HEK293T (cell line): ENCODE measurements at places on chromosomes 6 and 20.

DNA sequence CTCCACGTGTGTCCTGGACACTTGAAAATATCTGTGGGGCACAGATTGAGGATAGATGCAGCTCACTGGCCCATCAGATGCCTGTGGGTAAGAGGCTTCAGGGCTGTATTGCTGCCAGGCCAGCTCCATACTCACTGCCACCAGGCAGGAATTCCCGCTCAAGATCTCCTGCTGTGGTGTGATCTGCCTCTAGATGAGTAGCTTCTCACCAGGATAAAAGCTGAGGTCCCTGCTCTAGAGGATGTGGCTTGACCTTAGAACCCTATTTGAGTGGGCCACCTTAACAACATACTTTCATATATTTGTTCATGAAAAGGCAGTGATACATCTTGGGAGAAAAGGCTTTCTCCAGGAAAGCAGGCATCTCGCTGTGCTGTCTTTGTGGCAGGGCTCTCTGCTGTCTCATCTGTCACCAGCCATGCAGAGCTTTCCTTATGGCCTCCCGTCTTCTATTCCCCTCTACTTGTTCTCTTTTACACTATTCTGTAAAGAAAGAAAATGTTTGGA lies 165.7 kb upstream of the RNF217 start:
- no peak for DNase-seq

DNA sequence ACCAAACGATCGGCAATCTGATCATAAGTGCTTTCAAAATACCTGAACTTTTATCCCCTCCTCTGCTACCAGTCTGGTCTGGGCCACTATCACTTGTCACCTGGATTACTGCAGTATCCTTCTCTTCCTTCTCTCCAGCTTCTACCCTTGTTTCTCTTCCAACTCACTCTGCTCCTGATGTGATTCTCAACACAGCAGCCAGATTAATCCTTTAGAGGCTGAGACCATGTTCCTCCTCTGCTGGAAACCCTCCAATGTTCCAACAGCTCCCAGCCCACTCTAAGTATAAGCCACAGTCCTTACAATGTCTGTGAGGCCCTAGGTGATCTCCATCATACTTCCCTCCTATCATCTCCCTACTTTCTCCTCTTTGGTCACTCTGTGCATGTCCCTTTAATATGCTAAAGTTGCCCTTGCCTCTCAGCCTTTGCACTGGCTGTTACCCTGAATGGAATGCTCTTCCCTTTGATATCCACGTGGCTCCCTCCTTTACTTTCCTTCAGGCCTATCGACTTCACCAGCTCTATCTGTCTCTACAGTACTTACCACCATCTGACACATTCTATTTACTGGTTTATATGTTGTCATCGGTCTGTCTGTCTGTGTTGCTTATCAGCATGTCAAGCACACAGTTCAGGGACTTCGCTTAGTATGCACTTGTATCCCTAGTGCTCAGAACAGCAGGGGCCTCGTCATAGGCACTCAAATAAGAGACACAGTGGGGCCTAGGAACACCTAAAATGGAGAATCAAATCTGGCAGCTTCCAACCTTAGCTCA lies 35.0 kb upstream of the RNF24 start:
- DNase-seq = no peak

- no peak for DNase-seq
These were observed 25.1 kb downstream of the ZNF133 start for GRCh38 chr20:18313411-18313810.

DNA sequence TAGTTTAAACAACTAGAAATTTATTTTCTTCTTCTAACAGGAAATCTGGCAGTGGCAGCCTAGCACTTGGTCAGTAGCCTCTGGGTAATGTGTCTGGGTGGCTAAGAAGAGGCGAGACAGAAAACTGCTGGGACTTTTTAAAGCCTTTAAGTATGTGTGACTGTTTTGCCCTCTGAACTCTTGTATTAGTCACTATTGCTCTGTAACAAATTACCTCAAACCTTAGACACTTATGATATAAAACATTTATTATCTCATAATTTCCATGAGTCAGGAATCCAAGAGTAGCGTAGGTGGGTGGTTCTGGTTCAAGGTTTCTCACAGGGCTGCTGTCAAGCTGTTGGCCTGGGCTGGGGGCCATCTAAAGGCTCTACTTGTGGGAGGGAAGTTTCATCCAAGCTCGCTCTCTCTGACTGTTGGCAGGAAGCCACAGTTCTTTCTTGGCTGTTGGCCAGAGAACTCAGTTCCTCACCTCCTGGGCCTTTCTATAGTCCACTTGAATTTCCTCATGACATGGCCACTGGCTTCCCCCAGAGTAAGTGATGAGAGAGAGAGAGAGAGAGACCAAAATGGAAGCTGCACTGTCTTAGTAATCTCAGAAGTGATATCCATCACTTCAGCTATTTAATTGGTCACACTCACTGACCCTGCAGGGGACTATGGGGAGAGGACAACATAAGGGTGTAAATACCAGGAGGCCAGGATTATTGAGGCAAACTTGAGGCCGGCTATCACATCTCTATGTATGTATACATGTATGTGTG lies 17.4 kb upstream of the TBC1D22B start:
- DNase-seq = peak; percentile 52

- no peak for DNase-seq
These were observed 193.8 kb upstream of the PRSS16 start for GRCh38 chr6:27053738-27054137.

DNA sequence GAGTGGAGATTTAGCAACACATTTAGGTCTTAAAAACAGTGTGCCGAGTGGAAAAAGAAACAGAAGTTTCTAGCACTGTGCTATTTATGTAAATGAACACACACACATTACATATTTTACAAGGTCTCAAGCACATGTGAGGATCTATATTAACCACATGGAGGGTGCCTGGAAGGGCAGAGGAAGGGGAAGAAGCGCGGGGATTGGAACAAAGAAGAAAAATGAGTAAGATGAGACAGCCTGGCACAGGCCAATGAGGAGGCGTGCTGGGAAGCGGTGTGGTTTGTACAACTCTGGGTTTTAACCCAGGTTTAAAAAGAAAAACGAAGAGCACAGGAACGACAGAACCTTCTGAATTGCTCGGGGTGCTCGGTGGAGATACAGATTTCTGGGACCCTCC lies 5.7 kb downstream of the KCNG1 start:
- no peak for DNase-seq

GRCh38 chr20:4086771-4087687 lies 71.7 kb upstream of the RNF24 start:
- no peak for DNase-seq

- peak; percentile 14 for DNase-seq
These were observed 611.3 kb downstream of the HDGFL1 start for GRCh38 chr6:23180504-23181293.

DNA sequence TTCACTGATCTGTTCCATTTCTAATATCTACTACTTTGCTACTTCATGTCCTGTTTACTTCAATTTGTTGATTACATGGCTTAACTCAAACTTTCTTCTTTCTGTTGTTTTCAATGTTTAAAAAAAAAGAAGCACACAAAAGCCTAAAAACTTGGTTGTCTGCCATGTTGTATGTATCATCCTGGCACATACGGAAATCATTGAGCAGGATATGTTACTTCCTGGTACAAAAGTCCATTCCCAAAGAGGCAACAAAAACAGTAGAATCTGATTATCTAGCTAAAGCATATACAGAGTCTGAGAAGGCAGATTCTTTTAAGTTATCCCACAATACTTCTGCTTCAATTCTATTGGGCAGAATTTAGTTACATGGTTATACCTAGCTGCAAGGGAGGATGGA lies 14.5 kb upstream of the COL12A1 start:
- no peak for DNase-seq

- no peak for DNase-seq
These were observed 27.6 kb downstream of the LBP start for GRCh38 chr20:38373898-38374297.

DNA sequence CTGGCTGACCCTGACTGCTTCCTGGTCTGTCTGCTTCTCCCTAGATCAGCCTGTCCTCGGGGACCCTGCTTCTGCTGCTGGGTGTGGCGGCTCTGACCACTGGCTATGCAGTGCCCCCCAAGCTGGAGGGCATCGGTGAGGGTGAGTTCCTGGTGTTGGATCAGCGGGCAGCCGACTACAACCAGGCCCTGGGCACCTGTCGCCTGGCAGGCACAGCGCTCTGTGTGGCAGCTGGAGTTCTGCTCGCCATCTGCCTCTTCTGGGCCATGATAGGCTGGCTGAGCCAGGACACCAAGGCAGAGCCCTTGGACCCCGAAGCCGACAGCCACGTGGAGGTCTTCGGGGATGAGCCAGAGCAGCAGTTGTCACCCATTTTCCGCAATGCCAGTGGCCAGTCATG lies 6.3 kb downstream of the NRSN2 start:
- DNase-seq = no peak

DNA sequence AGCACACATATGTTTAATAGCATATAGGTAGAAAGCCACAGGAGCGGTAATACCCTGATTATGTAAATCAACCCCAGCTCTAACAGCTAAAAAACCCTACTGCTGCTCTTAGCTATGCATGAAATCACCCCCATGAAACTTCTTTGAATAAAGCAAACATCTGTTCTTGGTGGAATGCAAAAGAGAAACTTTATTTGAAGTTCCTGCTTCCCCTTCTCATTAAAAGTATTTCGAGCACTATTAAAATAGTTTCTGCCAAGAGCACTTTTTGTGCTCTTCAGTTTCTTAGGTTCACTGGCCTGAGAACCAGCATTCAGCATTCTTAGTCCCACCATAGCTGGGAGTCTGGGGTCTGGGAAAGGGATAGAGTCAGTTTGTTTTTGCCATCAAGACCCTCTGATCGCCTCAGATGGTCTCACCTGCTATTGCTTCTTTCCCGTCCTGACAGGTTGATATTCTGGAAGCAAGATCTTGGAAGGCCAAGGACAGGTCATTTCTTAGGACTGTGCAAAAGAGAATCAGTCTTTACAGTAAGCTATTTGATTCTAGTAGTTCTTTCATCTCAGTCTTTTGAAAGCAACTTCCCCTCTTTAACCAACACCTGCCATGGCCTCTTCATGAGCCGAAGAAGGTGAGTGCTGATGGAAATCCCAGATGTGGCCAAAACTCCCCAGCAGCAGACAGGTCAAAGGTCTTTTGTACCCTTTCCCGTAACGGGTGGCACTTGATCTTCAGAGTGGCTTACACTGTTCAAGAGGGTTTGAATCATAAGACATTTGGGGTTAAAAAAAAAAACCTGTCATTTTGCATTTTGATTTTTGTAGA lies 76.5 kb upstream of the TMEM170B start:
- DNase-seq = no peak

DNA sequence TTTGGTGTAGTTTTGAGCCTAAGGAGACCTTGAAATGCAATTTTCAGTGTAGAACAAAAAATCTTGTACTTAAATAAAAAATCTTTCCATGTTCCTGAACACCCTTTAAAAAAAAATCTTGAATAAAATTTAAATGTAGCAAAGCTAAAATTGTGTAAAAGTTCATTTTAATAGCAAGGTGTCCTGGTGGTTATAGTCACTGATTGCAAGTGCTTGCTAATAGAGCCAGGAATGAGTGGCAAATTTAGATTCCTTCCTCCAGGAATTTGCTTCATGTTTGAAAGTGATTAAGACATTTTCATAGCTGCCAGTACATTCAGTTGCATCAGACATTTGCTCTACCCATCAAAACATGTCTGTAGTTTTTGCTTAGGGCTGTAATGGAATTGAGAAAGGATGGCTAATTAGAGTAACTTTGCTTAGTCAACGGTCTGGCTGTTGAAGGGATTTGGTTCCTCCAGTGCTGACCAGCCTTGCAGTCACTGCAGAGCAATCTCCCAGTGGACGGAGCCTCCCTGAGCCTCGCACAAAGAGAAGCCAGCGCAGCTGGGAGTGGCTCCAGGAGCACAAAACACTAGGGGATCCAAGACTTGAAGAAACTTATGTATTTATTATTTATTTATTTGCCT lies 36.5 kb downstream of the AKAP12 start:
- DNase-seq = no peak

- DNase-seq = no peak
These were observed at the start of gene ANKRD60 for GRCh38 chr20:58228484-58229197. TSS of gene ANKRD60 (minus strand) at chr20:58228653. CDS start at chr20:58228653, 0 bp downstream.

DNA sequence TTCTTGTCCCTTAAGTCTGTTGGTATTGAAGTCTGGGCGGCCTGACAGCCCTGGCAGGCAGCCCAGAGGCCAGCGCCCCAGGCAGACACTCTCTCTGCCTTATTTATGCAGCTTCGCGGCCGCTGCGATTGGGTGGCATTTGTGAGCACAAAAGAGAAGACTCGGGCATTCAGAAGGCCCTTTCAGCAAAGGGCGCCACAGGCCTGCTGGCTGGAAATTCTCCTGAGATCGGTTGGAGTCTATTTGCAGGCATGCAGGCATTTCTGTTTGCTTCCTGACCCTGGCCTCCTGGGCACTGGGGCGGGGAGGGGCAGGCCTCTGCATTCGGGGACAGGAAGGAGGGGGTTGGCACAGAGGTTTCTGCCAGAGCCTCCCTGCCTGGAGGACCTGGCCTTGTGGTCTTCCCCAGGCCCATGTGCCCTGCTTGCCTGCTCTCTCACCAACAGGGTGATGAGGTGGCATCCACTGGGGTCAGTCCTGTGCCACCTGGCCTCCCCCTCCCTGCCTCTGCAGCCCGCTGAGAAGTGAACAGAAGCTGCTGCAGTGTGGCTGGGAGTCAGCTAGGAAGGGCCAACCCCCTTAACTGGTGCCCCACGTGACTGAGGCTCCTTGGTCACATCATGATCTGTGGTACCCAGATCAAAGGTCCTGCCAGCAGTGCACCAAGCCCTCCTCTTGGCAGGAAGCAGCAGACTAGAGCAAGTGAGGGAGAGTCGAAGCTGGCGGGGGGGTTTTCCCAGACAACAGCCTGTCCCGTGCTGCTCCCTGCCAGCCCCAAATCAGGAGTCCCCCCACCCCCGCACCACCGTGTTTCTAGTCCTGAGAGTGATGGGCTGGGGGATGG lies 16.6 kb upstream of the CCDC167 start:
- no peak for DNase-seq

GRCh38 chr6:8707956-8708772 lies 272.8 kb upstream of the SLC35B3 start:
- DNase-seq = peak; percentile 42

DNA sequence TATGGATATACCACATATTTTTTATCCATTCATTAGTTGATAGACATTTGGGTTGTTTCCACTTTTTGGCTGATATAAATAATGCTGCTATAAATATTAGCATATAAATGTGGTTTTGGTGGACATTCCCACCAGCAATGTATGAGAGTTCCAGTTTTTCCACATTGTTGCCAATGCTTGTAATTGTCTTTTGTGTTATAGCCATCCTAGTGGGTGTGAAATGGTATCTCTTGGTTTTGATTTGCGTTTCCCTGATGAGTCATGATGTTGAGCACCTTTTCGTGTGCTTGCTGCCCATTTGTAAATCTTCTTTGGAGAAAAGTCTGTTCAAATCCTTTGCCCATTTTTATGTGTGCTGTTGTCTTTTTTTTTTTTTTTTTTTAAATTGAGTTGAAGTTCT lies 54.4 kb downstream of the DHX35 start:
- no peak for DNase-seq
